ENCODE measurements at places on chromosomes 11 and 22. TPM values are rescaled to one million over a fixed set of nuclear protein-coding genes. Genes with fewer than 3 reads are reported as not detected.

ZNF202 gene
- 7.6 TPM for total RNA-seq

C11orf91 gene
- not detected for total RNA-seq

CDHR5 gene
- total RNA-seq = not detected

KDELR3 gene
- total RNA-seq = 111 TPM

LRP5 gene
- total RNA-seq = 70.9 TPM

MUC6 gene
- not detected for total RNA-seq
